Naive thymus-derived CD4-positive, alpha-beta T cell (primary cell): ENCODE measurements at places on chromosomes 7 and 10.

DNA sequence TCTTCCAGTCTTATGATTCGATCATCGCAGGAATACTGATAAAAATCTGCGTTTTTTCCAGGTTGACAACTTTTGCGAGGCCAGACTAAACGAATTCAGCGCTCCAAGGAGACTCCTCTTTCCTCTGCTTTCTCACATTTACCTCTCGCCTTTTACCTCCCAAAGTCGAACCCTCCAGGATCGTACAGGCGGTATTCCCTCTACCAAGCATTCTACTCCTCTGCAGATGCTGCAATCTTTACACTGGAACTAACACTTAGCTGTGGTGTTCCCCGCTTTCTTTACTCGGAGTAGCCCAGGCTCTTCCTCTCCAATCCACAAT lies 449 bp downstream of the NUDT5 start:
- no peak for DNase-seq

DNA sequence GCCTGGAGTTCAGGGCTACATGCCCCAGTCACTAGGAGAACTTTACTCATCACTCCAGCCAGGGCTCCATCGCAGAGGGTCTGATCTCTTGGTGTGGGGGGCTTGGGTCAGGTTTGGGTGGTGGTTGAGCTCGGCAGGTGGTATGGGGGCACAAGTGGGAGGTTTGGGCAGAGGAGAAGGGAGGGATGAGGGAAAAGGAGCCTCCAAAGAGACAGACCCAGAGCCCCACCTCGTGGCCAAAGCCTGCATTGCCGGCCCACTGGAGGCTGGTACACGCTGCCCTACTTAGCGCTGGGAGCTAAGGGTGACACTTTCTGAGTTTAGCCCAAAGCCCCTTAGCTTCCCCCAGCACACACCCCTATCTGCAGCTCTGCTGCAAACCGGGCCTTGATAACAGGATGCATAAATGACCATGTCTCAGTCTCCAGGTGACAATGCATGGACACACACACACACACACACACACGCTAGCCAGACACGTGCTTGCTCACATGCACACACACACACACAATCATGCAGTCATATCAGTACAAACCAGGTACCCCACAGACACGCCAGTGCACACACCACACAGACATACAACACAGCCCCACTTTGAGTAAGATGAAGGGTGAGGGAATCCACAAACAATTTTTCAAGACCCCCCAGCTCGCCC lies 14.7 kb downstream of the LZTS2 start:
- peak; percentile 55 for DNase-seq

DNA sequence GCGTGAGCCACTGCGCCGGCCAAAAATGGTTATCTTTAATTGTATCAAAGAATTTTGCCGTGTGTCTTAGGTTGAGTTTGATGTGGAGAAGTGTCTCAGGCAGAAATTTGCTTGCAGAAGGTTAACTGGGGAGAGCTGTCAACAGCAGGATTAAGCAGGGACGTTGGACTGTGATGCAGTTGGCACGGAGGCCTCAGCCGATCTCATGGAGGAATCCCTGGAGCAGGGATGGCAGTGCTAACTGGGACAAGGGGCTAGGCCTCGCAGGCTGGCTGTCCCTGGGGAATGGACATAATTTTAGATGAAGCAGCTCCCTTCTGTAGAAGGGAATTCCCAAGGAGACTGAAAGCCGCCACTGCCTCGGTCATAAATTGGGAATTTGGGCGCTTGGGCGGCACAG lies 12.3 kb upstream of the KIF5B start:
- DNase-seq = no peak

DNA sequence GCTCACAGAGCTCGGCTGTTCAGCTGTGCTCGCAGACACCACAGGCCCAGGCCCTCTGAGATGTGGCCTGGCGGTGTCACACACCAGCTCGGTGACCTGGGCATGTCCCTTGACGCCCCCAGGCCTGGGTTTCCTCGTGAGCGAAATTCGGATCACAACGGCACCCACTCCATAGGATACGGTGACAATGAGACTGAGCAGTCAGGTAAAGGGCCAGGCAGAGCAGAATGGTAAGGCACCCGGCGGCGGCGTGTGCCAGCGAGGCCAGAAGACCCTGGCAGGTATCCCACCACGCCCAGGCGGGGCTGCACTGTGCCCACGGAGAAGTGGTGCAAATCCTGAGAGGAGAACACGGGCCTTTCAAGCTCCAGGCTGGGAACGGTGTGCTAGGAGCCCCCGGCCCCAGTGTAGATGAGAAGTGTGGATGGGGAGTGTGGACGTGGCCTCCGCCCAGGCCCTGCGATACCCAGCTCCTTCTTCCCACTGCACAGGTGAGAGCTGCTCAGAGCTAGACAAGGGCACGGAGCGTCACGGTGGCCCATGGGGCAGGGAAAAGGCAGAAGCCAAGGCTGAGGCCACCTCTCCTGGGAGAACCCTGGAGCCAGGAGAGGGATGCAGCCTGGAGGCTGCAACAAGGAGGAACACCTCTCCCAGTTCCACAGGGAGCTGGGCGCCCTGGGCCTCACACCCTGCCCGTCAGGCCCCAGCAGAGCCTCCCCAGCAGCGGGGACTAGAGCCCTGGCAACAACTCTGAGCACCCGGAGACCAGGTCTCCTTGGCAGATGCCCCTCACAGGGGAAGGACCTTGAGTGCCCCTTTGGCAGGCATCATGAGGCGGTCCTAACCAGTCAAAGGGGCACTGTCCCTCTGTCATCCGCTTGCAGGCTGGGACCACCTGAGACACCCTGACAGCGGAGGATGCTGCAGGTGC lies 219.1 kb downstream of the MAD1L1 start:
- no peak for DNase-seq

GRCh38 chr10:87053111-87053510 lies 33.0 kb downstream of the FAM25A start:
- DNase-seq = no peak

GRCh38 chr7:34438436-34438835 lies 219.6 kb upstream of the NPSR1 start:
- no peak for DNase-seq

GRCh38 chr10:102121739-102122372 lies 1.7 kb upstream of the LDB1 start:
- no peak for DNase-seq

- DNase-seq = no peak
These were observed 90.3 kb downstream of the FAM204A start for GRCh38 chr10:118251791-118252190.

GRCh38 chr7:129438281-129438838 lies 4.1 kb downstream of the STRIP2 start:
- no peak for DNase-seq

GRCh38 chr7:112759905-112760304 lies 30.3 kb downstream of the TMEM168 start:
- no peak for DNase-seq

DNA sequence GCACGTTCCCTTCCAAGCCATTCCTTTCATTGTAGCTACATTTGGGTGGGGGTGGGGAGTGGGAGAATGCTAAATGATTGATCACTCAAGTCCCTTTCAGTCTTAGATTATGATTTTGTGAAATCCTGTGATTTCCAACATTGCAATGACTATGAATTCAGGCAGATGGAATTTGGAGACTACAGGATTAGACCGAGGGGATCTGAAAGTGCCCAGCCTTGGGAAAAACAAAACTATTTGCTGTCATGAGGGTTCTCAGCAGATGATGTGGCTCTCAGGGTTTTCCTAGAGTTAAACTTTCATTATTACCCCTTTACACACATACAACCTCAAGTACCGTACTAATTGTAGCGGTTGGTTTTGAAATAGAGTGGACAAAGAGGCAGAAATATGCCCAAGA lies 4.7 kb downstream of the MACROH2A2 start:
- no peak for DNase-seq

GRCh38 chr7:74248156-74248555 lies 6.0 kb downstream of the RFC2 start:
- DNase-seq = no peak

DNA sequence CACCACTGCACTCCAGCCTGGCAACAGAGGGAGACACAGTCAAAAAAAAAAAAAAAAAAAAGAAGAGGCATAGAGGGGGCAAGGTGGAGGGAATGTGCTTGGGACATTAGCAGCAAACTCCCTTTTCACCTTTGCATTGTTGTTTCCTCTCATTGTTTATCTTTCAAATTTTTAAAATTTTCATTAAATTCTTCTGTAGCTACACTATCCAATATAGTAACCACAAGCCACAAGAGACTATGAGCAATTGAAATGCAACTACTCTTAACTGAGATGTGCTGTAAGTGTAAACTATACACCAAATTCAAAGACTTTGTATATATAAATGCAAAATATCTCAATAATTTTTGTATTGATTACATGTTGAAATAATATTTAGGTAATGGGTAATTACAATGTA lies 43.4 kb downstream of the EBLN1 start:
- DNase-seq = no peak

DNA sequence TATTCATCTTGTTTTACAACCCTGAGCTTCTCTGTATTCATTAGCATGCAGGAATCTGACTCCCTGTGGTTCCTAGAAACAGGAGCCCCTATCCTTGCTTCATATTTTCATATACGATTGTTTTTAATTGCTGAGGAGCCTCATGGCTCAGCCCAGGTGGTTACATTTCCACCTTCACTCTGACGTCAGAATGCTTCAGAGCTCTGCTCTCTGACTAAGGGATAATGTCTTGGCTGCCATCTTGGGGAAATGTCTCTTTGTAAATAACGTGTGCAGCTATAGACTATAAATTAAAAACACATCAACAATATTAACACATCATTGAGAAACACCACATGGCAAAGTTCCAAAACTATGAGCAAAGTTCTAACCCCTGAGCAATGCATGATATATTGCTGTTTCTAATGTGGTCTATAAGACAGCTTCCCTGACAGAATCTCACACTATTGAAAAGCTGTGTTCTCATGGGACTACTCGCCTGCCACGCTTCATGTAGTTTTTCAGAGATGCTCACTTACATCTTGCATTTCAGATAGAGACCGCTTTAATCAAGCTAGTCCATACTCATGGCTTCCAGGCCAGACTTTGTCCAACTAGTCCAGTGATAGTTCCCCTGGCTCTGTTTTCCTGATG lies 227.0 kb downstream of the SORCS3 start:
- no peak for DNase-seq

DNA sequence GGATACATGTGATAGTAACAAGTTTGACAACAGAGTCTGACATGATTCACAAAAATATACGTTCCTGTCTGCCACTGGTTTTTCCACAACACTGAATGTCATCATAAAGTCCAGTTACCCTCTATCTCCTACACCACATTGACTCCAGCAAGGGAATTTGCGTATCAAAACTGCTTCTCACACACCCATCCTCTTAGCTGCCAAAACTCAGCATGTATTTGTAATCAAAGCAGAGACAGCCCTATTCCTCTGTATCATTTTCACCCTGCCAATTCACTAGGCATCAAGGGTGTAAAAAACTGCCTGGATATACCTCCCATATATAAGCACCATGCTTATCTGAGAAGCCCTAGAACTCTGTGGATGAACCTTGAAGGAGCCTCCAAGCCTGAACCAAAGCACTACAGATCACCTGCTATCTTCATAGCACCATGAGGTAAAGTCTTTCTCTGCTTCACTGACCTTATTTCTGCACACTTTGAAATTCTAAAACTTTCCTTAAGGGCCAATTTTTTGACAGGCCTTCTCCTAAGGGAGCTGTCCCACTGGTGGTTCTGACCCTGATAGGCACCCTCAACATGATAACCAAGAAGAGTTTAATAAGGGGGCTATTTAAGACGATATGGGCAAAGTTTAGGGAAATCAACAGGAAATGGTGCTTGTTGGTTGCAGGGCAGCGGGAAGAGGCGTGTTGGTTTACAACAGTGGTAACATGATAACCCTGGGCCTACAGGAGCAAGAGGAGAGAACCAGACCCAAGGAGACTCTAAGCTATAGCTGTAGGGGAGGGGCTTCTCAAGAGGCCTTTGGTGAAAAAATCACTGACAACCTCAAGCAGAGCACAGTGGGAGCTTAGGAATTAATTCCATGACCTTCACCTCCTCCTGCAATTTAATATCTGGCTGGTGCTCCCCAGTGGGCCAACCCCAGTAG lies at the start of gene IFIT1B:
Gene IFIT1B (plus strand): TSS at position 352 of the 933 bp plus-strand sequence. CDS start 80 bp downstream, at position 432.
- DNase-seq = no peak

DNA sequence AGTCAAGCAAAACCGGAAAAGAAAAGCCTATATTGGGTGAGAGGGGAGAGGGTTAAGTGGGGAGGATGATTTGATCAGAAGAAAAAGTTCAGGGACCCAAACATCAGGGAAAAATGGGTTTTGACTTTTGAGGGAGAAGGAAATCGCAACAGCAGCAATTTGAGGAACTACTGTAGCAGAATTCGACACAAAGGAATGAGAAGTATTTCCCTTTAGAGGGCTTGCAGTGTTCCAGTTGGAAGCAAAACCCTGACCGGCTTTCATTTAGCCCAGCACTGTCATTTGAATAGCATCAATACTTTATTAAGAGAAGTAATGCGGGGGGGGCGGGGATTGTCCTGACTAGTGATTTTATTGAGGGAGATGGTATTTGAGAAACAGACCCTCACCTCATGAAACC lies 37.2 kb upstream of the GATA3 start:
- no peak for DNase-seq

DNA sequence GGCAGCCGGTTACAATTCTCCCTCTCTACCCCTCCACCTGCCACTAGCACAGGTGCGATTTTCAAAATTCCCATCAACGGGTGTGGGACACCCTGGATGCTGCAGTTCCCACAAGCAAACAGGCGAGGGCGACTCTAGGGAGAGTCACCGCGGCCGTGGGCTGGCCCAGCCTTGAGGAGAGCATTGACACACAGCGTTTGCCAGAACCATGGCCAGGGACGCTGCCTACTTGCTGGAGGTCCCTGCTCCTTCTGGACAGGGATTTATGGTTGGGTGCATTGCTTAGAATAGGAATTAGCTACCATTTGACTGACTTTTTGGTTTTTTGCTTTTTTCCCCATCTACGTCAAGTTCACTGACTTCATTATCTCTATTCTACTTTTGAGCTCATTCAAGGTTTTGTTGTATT lies 19.0 kb upstream of the CLDN4 start:
- DNase-seq = no peak

DNA sequence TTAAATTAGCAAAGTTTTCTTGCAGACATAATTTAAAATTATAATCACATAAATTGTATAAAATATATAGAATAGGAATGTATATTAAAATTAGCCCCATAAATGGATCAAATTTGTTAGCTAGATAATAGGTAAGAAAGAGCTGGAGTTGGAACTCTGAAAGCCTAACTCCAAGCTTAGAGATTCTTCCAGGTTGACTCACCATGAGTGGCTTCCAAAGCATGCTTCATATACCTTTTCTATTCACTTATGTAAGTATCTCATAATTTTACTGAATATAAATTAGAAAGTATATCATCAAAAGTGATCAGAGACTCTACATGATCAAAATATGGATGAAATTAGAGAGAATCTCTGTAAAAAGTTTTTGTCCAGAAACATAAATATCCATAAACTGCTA lies 320.7 kb upstream of the MAGI2 start:
- DNase-seq = no peak

GRCh38 chr7:27204851-27205322 lies 5.0 kb upstream of the HOXA13 start:
- no peak for DNase-seq

- DNase-seq = no peak
These were observed 496.1 kb downstream of the ANKRD7 start for GRCh38 chr7:118720632-118721031.

- DNase-seq = no peak
These were observed 134.6 kb upstream of the TRIM24 start for GRCh38 chr7:138325434-138325833.
